NCI-H1092 treated with DMSO at 0.1 percent for 48 hours (cell line): ENCODE measurements at places on chromosomes 1 and 21.
A peak's percentile ranks its signal among the peaks of the same experiment; 100 is the strongest.

DNA sequence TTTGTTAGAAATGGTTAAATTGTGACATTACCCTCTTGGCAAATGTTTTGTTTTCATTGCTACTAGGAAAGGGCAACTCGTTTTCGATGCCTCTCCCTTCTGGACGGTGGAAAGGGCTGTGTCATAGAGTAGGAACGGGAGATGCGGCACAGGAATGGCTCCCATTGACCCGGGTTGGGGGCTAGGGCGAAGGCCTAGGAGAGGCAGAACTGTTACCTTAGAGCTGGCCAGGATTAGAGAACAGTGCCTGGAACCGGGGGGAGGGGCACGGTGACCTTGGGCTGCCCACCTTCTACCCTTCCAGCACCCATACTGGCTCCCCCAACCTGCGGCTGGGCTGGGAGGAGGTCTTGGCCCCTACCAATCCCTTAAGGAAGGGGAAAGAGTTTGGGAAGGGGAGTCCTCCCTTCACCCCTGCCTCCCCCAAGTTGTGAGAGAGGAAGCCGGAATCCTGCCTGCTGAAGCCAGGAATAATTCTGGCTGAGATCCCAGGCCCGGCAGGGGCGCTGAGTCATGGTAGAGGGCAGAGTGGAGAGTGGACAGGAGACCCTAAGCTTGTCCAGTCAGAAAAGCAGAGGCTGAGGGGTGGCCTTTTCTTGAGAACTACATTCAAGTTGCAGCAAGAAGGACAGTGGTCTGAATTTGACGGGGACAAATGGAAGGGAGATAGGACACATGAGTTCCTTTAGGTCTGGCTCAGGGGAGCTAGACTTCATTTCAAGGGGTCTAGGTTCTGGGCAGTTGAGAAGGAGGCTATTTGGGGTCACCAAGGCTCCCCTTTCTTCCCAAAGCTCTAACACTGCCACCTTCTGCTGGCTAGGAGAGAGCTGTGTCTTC, 8.2 kb downstream of the LMNA start:
- DNase-seq, result peak; percentile 73

GRCh38 chr1:78607944-78608343, 12.3 kb upstream of the IFI44L start:
- no peak for DNase-seq

- no peak for DNase-seq
These were observed 15.1 kb upstream of the TIPRL start for GRCh38 chr1:168163670-168164069.

GRCh38 chr1:100585786-100586185, 47.8 kb downstream of the GPR88 start:
- DNase-seq, result no peak

GRCh38 chr1:150575518-150576366, 3.7 kb downstream of the MCL1 start:
- no peak for DNase-seq

DNA sequence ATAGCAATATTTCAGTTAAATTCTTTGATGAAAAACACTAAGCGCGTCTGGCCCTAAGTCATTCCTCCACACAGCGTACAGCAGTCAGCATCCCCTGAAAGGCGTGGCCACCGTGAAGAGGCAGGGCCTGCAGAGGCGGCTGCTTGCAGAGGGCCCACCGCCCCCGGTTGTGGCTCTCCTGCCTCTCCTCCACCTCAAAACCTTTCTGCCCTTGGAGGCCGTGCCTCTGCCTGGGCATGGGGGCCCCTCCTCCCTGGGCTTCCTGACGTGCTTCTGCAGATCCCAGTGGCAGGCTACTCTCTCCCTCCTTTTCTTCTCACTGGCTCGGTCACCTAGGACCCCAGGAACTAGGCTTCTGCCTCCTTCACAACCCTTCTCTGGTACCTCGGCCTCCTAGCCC, 16.2 kb downstream of the CLSTN1 start:
- no peak for DNase-seq

DNA sequence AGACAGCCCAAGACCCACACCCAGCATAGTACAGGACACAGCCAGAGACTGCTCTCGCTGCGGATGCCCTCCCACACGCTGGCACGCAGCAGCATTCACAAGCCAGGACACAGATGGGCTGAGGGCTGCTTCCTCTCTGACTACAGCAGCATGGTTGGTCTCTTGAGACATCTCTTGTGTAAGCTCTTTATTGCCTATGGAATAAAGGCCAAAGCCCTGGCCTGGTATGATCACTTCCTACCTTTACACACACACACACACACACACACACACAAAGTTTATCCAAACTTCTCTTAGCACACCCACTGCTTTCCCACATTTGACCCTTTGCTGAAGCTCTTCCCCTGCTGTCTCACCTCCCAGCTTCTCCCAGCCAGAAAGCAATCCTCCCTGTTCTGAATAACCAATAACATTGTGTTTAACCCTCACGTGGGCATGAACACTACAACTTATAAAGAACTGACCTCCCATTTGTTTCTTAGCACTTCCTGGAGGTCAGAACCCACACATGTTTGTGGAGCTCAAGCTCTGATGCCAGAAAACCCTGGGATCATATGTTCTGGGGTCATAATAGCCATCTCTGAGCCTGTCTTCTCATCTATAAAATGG, 1.2 kb upstream of the LUZP1 start:
- DNase-seq, result no peak

GRCh38 chr1:58738876-58739275, 39.0 kb upstream of the MYSM1 start:
- DNase-seq, result no peak

- DNase-seq, result no peak
These were observed 395.8 kb downstream of the PTPRU start for GRCh38 chr1:29631836-29632805.

DNA sequence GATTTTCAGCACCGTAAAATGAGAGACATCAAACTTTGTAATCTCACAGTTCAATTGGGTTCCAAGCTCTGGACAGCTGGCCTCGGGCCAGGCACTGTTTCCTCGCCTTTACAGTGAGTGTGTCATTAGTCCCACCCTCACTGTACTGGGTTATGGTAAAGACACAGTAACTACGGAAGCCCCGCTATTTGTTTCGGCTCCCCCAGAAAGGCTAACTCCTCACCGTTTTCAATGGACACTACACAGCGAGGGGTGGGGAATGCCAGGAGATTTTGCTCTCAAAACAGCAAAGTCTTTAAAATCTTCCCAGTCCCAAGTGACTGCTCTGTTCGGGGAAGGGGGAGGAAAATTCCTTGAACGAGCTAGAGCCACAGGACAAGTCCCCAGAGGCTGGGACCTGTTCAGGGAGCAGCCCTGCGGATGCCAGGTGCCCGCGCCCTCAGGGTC, 757 bp upstream of the SPSB1 start:
- no peak for DNase-seq

DNA sequence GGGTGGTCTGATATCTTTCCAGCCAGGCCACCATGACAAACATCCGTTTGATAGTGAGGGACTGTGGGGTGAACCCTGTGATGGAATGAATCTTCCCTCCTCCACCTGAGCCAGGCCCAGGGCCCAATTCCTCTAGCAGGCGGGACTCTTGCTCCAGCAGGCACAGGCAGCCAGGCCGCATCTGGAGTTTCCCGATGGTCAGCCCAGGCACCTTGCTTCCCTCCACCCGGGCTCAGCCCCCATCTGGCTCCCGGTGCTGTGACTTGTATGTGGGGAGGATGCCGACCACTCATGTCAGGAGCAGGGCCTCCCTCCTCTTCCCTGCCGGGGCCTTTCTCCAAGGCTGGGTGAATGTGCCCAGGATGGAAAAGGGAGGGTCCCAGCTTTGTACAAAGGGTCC, 21.0 kb downstream of the KCNAB2 start:
- DNase-seq, result no peak

GRCh38 chr1:86460998-86461397, 7.7 kb upstream of the CLCA1 start:
- DNase-seq, result no peak

- no peak for DNase-seq
These were observed 4.0 kb upstream of the WNT3A start for GRCh38 chr1:228002792-228003191.
